ENCODE measurements at places on chromosomes 4 and X.

GRCh38 chr4:2794486-2795299 is 1.8 kb downstream of the SH3BP2 start:
- DNase-seq: no peak

DNA sequence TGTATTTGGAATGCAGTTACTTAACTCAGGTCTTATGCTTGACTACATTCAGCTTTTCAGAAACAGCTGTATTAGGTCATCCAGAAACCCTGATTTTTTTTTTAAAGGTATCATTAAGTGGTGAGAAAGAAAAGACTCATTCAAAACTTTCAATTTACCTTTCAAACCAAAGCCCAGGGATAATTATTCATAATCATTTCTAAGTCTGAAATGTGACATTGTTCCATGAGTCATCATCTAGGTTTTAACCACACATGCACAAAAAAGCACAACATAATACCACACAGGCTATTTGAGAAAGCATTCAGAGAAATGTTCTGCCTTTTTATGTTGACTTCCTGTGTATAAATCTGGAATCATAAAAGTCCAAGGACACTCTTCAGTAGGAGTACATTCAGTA is 288.2 kb downstream of the IL1RAPL2 start:
- no peak for DNase-seq

DNA sequence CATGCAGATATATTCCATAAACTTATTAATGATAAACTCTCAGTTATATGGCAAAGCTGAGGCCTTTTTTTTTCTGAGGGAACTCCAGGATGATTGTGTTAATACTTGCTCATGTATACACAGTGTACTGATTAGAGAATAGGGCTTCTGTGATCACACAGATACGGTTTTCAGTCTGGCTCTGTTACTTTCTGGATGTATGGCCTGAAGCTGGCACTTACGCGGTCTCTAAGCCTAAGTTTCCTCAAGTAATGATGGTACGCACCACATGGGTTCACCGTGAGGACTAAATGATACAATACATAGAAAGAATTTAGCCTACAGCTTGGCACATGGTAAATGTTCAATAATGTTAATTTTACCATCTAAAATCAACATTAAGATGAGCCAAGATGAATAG is 73.8 kb downstream of the SEC24D start:
- DNase-seq: no peak

- no peak for DNase-seq
Measured at GRCh38 chrX:14964500-14964899, 91.3 kb downstream of the MOSPD2 start.

- no peak for DNase-seq
Measured at GRCh38 chr4:138897811-138898226, 117.8 kb upstream of the NOCT start.

- DNase-seq: no peak
Measured at GRCh38 chrX:37871626-37872302, 24.4 kb upstream of the DYNLT3 start.

DNA sequence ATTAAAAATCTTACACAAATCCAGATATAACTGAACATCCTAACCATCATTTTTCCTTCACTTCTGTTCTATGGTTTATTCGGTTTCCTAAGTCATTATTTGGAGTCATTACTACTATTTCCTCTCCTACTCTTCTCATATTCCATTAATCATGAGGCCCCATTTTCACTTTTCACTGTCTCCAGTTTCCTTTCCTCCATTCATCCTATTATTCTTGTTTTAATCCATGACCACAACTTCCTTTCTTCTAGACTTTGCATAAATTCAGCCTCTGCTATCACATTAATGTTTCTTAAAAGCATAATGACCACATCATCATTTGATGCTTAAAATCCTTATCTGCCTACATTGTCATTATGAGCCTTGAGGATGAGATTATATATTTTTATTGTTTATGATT is 555.0 kb upstream of the NDST4 start:
- no peak for DNase-seq

GRCh38 chr4:74244049-74244448 is 64.2 kb upstream of the EPGN start:
- no peak for DNase-seq

GRCh38 chr4:1166509-1167243 is 5.7 kb downstream of the SPON2 start:
- no peak for DNase-seq

GRCh38 chr4:124862261-124862660 is 149.7 kb upstream of the ANKRD50 start:
- DNase-seq: no peak

- no peak for DNase-seq
Measured at GRCh38 chr4:1658146-1658545, 26.0 kb downstream of the FAM53A start.

DNA sequence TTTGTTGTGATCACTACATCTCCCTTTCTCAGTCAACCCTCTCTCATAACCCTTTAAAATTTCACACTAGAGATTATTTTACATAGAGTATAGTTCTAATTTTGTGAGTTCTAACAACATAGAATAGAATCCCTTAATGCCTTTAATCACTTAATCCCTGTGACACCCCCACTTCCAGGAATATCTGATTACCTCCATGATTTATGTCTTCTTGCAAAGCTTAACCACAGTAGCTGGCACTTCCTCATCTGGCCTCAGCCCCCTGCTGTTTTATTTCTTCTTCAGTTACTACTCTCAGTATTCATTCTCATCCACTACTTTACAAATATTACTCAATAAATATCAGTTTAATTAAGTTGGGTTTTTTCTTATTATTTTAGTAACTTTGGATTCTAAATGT is 340.9 kb downstream of the CENPC start:
- DNase-seq: no peak

DNA sequence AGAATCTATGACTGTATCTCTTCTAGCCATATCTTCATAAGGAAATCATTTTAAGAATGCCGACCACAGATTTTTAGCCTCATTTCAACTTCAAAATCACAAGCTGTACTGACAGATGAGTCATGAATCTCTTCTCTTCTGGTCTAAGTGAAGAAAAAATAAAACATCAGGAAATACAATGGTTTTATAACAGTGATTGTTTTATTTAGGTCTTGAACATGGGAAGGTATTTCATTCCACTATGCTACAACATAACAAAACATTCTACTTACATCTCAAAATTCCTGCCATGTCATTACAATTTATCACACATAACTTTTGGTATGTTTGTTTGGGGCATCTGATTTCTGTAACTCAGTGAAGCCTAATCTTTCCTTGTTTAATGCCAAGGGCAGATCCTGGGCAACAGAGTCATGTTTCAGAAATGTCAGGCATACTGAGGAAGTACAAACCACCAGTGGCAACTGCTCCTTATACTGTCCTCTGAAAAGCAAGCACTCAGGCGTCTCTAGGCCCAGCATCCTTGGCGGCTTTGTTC is 325.0 kb downstream of the PDHA2 start:
- DNase-seq: no peak

DNA sequence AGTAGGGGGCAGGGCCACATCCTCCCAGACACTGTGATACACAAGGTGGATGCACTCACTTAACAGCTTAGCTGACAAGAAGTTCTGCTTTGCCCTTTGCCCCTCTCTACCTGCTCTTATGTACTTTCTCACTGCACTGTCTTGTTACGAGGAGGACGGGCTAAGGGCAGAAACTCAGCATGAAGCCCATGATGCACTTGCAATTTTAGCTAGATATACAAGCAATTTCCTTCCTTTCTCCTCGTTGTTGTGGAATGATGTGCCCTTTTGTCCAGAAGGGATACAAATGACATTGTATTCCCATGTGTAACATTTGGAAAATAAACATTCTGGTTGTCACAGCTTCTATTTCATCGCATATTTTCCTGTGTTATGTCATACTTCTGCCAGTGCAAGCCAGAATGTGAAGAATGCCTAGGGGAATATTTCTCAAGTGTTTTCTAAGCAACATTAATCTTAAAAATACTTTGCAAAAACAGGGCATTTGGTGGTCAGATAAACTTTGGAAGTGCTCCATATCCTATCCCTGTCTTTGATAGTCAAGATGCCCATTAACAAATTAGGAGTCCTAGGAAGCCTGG is 47.2 kb downstream of the MAOA start:
- DNase-seq: no peak

GRCh38 chr4:69874507-69874906 is 14.6 kb upstream of the SULT1E1 start:
- no peak for DNase-seq

GRCh38 chr4:8279321-8280157 is 10.0 kb downstream of the HTRA3 start:
- DNase-seq: no peak

DNA sequence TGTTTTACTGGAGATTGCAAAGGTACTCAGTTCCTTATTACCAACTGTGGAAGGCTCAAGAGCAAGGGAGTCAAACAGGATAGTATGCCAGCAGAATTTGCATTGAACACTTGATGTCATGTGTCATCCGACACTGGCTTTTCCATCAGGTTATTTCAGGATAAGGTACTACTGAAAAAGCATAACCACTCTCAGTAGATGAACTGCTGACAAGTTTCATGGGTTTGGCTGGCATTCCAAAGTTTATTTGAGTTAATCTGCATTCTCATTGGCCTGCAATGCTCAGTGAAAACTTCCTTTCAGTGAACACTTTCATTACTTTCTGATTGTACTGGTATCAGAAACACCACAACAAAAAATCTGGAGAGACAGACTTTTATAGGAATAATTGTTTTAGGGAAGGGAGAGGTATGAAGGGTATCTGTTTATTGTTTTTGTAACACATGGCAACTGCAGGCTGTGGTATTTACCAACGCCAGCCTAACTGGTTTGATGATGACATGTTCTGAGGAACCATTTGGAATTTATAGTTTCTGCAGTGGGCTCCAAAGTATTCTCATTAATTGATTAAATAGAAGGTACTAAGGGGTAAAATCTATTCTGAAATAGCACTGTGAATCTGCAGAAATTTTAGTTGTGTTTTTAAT is 345.7 kb upstream of the NR3C2 start:
- no peak for DNase-seq

GRCh38 chr4:13750594-13750993 is 123.1 kb upstream of the BOD1L1 start:
- DNase-seq: no peak

GRCh38 chr4:85644061-85644460 is 169.1 kb downstream of the ARHGAP24 start:
- no peak for DNase-seq

- DNase-seq: no peak
Measured at GRCh38 chr4:176641237-176641636, 151.5 kb downstream of the VEGFC start.

GRCh38 chrX:20412871-20413486 is 146.3 kb upstream of the RPS6KA3 start:
- peak; percentile 40 for DNase-seq
